ENCODE measurements at places on chromosomes 12 and 14.

GRCh38 chr12:58435647-58436046, 484.7 kb downstream of the LRIG3 start:
- DNase-seq: no peak

GRCh38 chr12:38586789-38587188, 270.2 kb downstream of the ALG10B start:
- no peak for DNase-seq

DNA sequence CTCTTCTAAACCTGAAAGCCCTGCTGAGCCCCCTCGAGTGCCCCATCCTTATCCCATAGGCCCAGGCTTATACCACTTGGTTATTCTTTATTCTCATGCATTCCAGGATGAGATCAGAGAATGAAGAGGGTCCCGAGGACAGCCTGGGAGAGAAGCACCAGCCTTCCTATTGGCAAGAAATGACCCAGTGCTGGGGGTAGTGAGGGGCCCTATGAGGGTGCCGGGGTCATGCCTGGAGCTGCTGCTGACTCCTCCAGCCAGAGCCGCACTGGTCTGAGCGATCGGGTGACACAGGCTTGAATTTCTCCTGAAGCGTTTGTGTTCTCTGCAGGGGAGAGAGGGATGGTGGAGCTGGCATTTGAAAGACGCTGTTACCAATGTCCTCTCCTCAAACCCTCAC, 18.1 kb downstream of the MORN3 start:
- DNase-seq: no peak

DNA sequence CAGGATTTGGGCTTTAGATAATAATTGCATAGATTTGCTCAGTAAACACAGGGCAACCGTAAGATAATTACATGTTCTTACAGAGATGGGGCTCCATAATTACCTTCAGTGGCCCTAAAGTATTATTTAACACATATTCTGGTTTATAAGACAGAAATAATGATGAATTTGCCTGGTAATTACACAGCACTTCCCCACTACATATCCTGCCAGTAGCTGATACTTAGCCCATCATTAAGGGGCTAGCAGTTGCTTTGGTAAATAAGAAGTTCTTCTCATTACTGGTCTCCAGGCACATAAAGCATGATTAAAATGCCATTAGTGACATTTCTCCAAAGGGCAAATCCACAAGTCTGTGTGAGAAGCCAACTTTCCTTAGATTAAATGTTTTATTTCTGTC, 158.7 kb downstream of the NUAK1 start:
- no peak for DNase-seq

- DNase-seq: no peak
Observed at GRCh38 chr14:86838363-86838762, 1154.6 kb downstream of the GALC start.

- no peak for DNase-seq
Observed at GRCh38 chr12:62787023-62787422, 147.9 kb downstream of the PPM1H start.

DNA sequence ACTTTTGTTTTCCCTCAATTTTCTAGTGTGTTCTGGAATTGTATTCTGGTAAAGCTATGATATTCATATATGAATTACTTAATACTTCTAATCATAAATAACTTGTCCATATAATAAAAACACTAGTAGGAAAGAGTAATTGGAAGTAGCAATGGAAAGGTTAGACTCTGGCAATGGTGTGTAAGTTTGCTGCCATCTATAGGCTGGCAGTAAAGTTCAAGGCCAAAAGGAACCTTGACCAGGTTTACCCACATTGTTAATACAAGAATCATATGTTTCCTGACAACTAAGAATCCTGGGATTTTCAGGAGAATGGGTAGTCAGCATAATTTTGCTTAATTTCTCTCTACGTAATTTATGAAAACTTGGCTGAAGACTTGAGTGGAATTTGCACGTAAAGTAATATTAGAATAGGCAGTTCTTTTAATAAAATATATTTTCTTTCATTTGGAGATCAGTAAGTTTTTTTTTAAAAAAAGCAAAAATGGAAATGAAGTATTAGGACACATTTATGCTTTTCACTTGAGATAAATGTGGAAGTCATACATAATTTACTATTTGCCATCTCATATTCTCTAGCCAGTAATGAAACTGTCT, 926.7 kb downstream of the GALC start:
- no peak for DNase-seq

DNA sequence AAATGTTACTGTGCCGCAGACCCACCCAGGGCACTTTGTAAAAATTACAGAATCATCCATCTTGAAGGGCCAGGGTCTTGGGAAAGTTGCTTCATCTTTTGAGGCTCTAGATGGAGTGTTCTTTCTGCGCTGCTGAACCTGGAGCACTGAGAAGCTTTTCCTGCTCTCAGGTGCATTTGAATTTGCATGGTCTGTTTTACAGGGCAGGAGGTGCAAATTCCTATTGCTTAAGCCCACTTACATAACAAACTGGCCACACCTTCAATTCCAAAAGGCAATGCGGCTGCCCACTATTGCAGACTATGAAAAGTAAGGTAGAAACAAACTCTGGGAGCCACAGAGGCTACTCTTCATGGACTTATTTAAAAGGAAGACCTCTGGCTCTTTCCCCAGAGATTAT, 254.8 kb downstream of the CACNA1C start:
- DNase-seq: no peak

DNA sequence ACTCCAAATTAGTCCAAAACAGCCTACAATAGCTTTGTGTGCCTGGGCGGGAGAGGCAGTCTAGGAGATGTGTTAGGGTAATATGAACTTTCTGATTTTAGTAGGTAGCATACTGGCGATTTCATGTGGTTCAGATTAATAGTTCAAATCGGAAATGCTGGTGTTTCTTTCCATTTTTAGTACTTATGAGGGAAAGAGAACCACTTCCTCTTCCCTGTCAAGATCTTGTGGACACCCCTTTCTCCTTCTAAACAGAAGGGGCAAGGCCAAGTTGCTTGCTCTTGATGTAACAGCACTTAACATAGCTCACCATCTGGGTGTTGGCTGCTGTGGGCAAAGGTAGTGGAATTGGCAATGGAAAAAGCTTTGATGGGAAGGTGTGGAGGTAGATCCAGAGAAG, 32.2 kb upstream of the IGF1 start:
- DNase-seq: no peak

DNA sequence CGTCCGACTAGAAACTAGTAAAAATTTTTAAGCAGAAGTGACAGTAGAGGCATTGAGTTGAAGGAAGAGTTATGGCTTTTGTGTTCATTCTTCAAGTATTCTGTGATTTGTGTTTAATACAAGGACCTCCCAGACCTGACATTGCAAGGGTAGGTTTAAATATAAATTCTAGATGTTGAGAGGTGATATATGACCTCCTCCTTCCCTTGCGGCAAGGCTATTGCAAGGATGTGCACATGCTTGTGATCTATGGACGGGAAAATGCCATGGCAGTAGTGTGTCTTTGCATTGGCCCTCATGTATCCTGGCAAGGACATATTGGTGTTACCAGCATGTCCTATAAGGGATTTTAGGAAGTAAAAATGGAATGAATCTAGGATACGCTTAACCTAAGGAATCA, 143.5 kb downstream of the NEDD1 start:
- no peak for DNase-seq

DNA sequence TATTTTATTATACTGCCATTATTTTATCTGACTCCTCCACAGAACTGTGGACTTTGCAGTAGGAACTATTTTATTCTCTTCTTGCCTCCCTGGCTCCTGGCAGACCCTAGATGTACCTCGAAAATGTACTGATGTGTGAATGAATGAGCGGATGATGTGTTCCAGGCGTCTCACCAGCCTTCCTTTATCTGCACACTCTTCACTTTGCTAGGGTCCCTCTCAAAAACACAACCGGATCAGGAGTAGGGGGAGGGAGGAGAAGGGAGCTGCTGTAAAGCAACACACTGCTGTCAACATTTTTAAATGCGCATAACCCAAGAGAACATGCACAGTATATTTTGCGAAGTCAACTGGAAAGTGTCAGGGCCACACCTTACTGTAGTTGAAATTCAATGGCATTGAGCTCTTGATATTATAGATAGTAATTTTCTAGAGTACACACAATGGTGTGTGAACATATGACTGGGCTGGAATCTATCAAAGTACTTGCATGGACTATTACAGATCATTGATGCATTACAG, 36.3 kb downstream of the SRGAP1 start:
- no peak for DNase-seq

DNA sequence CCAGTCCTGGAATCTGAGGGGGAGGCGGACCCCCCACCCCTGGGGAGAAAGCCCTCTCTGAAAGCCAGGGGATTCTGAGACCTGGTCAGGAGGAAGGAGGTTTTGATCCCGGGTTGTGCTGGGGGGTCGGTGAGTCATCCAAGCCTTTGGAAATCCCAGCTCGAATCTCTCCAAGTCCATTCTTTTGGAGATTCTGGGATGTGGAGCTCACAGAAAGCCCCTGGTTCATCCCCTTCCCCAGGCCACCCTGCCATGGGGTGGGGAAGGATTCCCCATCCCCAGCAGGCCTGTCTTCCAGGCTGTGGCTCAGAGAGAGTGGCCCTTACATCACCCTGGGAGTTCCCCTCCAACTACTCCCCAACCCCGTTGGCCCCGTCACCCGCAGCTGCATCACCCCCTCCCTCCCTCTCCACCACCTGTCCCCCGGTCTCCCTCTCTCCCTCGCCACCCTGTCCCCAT, 14.3 kb downstream of the EXOC3L4 start:
- no peak for DNase-seq

- no peak for DNase-seq
Observed at GRCh38 chr12:4133636-4134447, 139.7 kb upstream of the CCND2 start.

DNA sequence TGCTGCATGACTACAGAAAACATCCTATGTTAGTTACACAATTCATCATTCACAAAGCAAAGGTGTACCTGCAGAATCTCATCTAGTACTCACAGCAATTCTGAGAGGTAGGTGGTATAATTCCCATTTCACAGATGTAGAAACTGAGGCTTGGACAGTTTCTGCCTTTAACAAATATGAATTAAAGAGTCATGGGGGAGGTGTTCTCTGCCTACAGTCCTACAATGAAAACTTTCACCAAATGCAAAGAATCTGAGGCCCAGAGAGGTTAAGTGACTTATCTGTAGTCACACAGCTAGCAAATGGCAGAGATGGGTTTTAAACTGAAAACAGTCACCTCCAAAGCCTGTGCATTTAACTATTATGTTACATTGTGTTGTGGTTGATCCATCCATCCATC, 171.6 kb upstream of the WSCD2 start:
- DNase-seq: no peak

- no peak for DNase-seq
Observed at GRCh38 chr12:30047516-30048254, 263.9 kb upstream of the TMTC1 start.

DNA sequence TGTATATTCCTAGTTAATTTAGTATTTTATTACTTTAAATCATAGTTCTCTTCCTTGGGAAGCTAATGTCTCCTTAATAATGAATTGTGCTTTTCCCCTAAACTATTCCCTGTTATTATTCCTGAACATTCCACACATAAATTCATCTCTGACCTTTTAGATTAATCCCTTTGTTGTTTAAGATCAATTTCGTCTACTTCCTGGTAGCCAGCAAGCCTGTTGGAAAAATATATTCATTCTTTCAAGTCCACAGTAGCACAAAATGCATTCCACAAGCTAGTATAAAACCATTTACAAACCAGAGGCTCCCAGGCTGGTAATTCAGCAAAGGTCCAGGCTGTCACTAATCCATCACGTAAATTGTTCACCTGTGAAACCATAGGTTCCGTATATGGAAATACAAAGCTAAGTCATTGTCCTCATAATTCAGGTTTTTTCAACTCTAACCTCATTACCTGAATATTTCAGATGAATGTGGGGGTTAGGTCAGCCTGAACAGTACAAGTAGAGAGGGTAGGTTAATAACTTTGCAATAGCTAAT, 232.7 kb downstream of the SEC23A start:
- DNase-seq: no peak

GRCh38 chr12:55929306-55929791, 1.6 kb upstream of the DGKA start:
- peak; percentile 85 for DNase-seq

- no peak for DNase-seq
Observed at GRCh38 chr12:105382771-105383622, 52.5 kb downstream of the C12orf75 start.

GRCh38 chr12:115051378-115051777, 367.4 kb upstream of the TBX3 start:
- no peak for DNase-seq

- DNase-seq: no peak
Observed at GRCh38 chr14:46451800-46452199, 199.8 kb downstream of the RPL10L start.

- DNase-seq: peak; percentile 78
Observed at GRCh38 chr12:4135919-4136605, 137.5 kb upstream of the CCND2 start.

DNA sequence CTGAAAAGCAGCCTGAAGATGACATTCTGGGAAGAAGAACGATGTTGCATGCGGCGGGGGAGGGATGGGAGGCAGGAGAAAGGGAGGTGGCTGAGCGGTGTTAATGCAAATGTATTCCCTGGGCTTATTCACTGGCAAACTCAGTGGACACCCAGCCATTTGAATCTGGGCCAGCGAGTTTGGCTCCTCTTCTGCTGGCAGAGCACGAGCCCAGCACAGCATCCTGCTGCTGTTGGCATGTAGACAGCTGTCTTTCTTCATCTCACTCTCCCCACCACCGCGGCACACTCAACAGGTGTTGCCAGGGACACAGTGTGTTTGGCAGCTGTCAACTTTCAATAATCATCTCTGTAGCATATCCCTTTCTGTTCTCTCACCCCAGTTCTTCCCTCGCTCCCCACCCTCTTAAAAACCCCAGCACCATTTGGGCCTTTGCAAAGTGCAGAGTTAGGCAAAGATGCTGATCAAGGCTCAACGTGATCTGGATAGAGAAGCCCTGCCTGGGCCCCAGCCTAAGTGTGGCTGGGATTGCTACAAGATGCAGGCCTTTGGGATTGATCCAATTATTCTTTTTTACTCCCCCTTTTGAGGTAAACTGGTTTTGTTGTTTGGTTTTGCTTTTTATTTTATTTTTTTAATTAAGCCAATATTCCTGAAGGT, 131.9 kb downstream of the EXOC5 start:
- no peak for DNase-seq

DNA sequence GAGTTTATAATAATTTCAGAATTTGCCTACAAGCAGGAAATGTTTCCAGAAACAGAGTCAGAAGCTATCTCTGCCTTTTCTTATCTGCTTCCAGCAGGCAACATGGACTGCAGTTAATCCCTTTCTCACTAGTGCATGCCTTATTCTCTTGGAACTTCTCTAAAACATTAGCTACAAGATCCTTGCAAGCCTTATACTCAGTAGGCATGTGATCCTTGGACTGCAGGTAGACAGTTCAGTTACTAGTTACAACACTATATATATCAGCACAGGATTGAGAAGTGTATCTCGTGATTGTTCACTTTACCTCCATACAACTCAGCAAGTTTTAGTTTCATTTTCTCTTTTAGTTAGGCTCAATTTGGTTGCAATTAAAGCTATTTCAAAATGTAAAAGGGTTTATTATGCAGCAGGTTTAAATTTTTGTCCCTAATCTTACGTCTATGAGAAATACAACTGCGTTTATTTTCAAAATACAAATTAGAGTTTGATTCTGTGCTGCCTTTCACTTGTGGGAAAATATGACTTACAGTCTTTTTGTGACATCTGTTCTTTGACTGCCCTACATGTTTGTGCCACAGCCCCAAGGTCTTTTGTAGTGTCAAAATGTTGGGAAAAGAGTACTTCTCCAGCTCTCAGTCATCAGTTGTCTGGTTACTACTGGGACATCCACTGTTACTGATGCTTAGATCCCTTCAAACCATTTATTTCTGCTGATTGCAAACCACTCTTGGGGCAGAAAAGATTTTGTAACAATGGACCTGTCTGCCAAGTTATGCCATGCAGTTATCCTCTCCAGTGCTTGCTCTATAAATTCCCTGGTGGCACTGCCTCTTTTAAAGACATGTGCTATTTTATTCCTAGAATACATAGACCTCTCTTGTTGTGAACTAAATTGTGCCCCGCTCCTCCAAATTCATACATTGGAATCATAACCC, 709.0 kb upstream of the FOXG1 start:
- DNase-seq: no peak

Data from T-helper 2 cell treated with Interferon-gamma antibody and Interleukin-4, amounts not matched to agents 5 μg/mL and 100 μg/mL, for 36 hours (primary cell).